ENCODE measurements at places on chromosomes 11 and 22. TPM values are rescaled to one million over a fixed set of nuclear protein-coding genes. Genes with fewer than 3 reads are reported as not detected.

The UQCR10 gene
- total RNA-seq = 86.2 TPM

The FGF3 gene
- total RNA-seq = not detected

The BAIAP2L2 gene
- 0.84 TPM for total RNA-seq

The MRGPRE gene
- not detected for total RNA-seq

The MS4A6A gene
- not detected for total RNA-seq

The MFRP gene
- not detected for total RNA-seq

The GP1BB gene
- total RNA-seq = not detected

The SNX15 gene
- total RNA-seq = 28.2 TPM

The OR6Q1 gene
- total RNA-seq = not detected

The ZNF143 gene
- 37.1 TPM for total RNA-seq

The NCAM1 gene
- total RNA-seq = 54.2 TPM

The PDE2A gene
- total RNA-seq = 7.7 TPM

The TRIM49 gene
- not detected for total RNA-seq

The POU2AF1 gene
- 4.2 TPM for total RNA-seq

The GAL3ST3 gene
- not detected for total RNA-seq

The IL17REL gene
- not detected for total RNA-seq

The OR8G1 gene
- total RNA-seq = not detected

The MUC6 gene
- not detected for total RNA-seq

The PITPNB gene
- 105 TPM for total RNA-seq

The XBP1 gene
- total RNA-seq = 287 TPM

The KCNK4 gene
- total RNA-seq = not detected

The WNT7B gene
- total RNA-seq = not detected

The RASL10A gene
- 2.0 TPM for total RNA-seq

The OR8A1 gene
- total RNA-seq = not detected

The CCDC157 gene
- total RNA-seq = 3.3 TPM

The HMOX1 gene
- total RNA-seq = 4.9 TPM

The C11orf52 gene
- not detected for total RNA-seq

The LYVE1 gene
- not detected for total RNA-seq

The APOA1 gene
- not detected for total RNA-seq

The PLEKHA7 gene
- 0.84 TPM for total RNA-seq

Measured in natural killer cell treated with Interleukin-12 subunit alpha and Interleukin-12 subunit beta and Interleukin-15 and Interleukin-18, amount 100 ng/mL, for 72 hours (primary cell).